ENCODE measurements at places on chromosomes 2 and 18. TPM values are rescaled to one million over a fixed set of nuclear protein-coding genes. Genes with fewer than 3 reads are reported as not detected.

GRCh38 chr2:112880696-112881095 lies 30.3 kb upstream of the IL37 start:
- DNase-seq, result no peak

GRCh38 chr2:39164089-39164488 lies 43.2 kb upstream of the SOS1 start:
- DNase-seq, result no peak

- DNase-seq, result no peak
Observed at GRCh38 chr2:207478572-207478971, 51.2 kb upstream of the CREB1 start.

GRCh38 chr2:515441-516127 lies 161.6 kb downstream of the TMEM18 start:
- DNase-seq, result no peak

SMYD1 gene
- not detected for total RNA-seq

DNA sequence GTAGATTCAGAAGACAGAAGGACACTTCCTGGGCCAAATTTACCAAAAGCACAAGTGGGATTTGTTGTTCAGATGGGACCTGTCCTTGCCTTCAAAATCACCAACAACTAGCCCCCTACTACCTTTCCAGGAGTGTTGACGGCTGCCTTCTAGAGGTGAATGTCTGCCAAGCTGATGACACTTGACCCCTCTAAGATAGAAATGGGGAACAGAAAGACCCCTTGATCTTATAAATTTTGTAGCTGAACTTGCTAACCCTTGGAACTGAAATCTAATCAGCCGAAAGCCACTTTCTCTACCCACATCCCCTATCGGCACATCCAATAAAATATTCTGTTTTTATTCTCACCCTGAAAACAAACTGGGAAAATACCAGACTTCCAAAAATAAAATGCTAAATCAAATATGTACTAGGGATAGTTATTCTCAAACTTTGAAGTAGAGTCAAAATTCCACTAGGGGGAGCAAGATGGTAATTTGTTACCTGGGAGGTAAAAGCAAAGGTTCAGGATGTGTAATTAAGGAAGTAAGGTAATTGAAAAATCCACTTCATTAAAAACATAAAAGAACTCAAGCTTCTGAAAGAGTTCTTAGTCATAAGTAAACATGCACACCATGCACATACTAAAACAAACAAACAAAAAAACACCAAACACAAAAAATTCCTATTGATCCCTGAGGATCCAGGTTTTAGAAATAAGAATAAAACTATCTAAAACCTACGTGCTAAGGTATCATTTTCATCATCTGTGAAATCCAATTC lies 119.2 kb downstream of the ANKRD44 start:
- DNase-seq, result no peak

All from activated naive CD8-positive, alpha-beta T cell treated with anti-CD3 and anti-CD28 coated beads for 36 hours (primary cell).